ENCODE measurements at places on chromosomes 7 and 10. TPM values are rescaled to one million over a fixed set of nuclear protein-coding genes. Genes with fewer than 3 reads are reported as not detected.

Gene ANKRD26
- total RNA-seq = 9.9 TPM

Gene JAZF1
- total RNA-seq = 9.6 TPM

DNA sequence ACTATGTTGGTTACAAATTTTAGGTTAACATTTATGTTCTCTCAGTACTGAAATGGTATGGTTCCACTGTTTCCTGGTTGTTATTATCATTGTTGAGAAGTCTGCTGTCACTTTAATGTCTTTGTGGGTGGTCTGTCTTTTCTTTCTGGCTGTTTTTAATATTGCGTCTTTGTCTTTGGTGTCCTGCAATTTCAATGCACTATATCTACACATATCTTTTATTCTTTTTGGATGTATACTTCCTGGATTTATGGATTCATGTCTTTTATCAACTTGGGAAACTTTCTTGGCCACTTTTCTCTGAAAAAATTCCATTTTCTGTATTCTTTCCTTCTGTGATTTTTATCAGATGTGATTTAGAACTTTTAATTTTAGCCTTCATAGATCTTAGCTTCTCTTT, 250.2 kb downstream of the BUB3 start:
- H3K4me3 ChIP-seq = no peak overlapping the region
- no peak for DNase-seq
- H3K36me3 ChIP-seq = no peaks in the 10 kb centered on the region
- no peak overlapping the region for H3K27ac ChIP-seq
- no peaks in the 10 kb centered on the region for H3K4me1 ChIP-seq
- no peaks in the 10 kb centered on the region for H3K27me3 ChIP-seq

- H3K36me3 ChIP-seq = no peaks in the 10 kb centered on the region
- no peak overlapping the region for H3K4me3 ChIP-seq
- H3K4me1 ChIP-seq = peaks cover 83% of the 10 kb centered on the region
- H3K27me3 ChIP-seq = no peaks in the 10 kb centered on the region
- no peak for DNase-seq
- H3K27ac ChIP-seq = peak overlapping the region; percentile 53
Measured at GRCh38 chr10:72106154-72106849, 18.0 kb upstream of the SPOCK2 start.

GRCh38 chr10:101219946-101220451, 9.3 kb downstream of the LBX1 start:
- peaks cover 57% of the 10 kb centered on the region for H3K4me1 ChIP-seq
- no peak overlapping the region for H3K27ac ChIP-seq
- no peaks in the 10 kb centered on the region for H3K36me3 ChIP-seq
- peaks cover 35% of the 10 kb centered on the region for H3K27me3 ChIP-seq
- DNase-seq = no peak

DNA sequence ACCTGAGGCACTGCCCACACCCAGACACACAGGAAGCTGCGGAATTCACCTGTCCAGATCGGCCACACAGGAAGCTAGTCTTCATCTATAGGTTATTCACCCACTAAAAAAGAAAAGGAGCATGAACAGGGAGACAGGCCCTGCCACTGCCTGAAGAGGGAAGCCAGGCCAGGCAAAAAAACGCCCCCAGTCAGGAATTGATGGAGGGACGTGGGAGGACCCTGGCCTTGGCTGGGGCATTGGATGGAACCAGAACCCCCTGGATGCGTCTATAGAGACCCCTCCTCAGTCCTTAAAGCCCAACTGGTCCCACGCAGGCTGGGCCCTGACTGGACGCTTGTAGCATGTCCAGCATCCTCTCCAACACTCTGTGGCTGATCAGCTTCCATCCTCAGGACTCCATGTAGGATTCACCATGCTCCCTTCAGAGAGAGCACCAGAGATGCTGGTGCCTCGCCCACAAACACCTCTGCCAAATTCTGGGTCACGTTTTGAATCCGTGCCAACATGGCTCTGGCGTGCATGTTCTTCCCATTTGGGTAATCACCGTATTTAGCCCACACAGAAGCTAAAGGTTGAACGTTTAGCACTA, 259.3 kb upstream of the TCERG1L start:
- H3K4me3 ChIP-seq = no peak overlapping the region
- DNase-seq = no peak
- H3K27me3 ChIP-seq = no peaks in the 10 kb centered on the region

GRCh38 chr7:55534916-55535590, 37.2 kb downstream of the VOPP1 start:
- no peaks in the 10 kb centered on the region for H3K36me3 ChIP-seq
- H3K4me1 ChIP-seq = peaks cover 71% of the 10 kb centered on the region
- H3K4me3 ChIP-seq = no peak overlapping the region
- peak overlapping the region; percentile 76 for H3K27ac ChIP-seq
- DNase-seq = no peak
